Foreskin keratinocyte (primary cell): ENCODE measurements at places on chromosomes 1 and 21. TPM values are rescaled to one million over a fixed set of nuclear protein-coding genes. Genes with fewer than 3 reads are reported as not detected.

- no peak for DNase-seq
Measured at GRCh38 chr1:56531624-56532349, 47.6 kb downstream of the PLPP3 start.

GRCh38 chr1:208535511-208535910, 291.3 kb upstream of the PLXNA2 start:
- DNase-seq: no peak

The ADAM30 gene
- not detected in 2 replicates for polyA plus RNA-seq

GRCh38 chr1:29703596-29704370, 467.5 kb downstream of the PTPRU start:
- no peak for DNase-seq

DNA sequence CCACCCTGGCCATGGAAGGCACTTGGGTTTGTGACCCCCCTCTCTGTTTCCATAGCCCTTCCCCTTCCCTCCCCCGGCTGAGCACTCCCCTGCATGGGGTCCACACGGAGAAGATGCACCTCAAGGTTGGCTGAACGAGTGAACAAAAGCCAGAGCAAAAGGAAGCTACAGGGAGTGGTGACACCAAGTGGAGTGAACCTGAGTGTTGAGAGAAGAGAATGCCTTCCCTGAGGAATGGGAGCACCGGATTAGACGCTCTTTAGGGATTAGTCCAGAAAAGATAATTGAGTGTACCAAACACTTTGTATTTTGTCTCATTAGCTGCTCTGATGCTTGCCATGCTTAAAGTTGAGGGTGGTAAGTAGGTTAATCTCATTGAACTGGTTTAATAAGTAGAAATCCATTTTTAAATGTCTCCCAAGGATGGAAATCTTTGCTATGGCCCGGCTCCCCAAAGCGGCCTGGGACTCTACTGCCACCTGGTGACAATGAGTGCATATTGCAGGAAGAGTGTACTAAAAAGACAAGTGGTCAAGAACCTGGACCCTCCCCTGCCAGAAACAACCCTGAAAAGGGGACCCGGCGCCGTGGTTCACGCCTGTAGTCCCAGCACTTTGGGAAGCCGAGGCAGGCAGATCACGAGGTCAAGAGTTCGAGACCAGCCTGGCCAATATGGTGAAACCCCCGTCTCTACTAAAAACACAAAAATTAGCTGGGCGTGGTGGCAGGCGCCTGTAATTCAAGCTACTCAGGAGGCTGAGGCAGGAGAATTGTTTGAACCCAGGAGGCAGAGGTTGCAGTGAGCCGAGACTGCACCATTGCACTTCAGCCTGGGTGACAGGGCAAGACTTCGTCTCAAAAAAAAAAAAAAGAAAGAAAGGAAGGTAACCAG, 150.6 kb upstream of the ZC3H12A start:
- DNase-seq: no peak

The MLLT11 gene
- 7.0 and 8.4 TPM in 2 replicates for polyA plus RNA-seq

The SAMD11 gene
- polyA plus RNA-seq: 0.16 TPM in 1 of 2 replicates, not detected in the other

GRCh38 chr1:49436865-49437264, 586.9 kb downstream of the AGBL4 start:
- no peak for DNase-seq

DNA sequence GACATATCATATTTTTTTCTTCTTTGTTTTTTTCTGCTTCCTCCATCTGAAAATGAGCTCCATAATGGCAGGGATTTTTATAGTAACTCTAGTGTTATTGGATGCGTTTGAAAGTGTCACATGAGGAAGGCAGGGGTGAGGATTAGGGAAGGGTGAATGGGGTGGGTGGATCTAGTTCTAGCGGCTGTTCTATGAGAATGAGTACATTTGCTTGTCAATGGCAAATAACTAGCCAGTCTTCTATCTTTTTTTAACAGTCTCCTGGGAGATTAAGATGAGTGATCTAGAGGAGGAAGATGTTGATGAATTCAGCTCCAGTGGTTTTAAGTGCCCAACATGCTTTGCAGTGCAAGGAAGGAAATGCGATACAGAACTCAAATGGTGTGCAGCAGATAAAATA, 5.8 kb downstream of the OR14I1 start:
- no peak for DNase-seq

GRCh38 chr1:233261206-233261605, 34.3 kb downstream of the PCNX2 start:
- DNase-seq: no peak

DNA sequence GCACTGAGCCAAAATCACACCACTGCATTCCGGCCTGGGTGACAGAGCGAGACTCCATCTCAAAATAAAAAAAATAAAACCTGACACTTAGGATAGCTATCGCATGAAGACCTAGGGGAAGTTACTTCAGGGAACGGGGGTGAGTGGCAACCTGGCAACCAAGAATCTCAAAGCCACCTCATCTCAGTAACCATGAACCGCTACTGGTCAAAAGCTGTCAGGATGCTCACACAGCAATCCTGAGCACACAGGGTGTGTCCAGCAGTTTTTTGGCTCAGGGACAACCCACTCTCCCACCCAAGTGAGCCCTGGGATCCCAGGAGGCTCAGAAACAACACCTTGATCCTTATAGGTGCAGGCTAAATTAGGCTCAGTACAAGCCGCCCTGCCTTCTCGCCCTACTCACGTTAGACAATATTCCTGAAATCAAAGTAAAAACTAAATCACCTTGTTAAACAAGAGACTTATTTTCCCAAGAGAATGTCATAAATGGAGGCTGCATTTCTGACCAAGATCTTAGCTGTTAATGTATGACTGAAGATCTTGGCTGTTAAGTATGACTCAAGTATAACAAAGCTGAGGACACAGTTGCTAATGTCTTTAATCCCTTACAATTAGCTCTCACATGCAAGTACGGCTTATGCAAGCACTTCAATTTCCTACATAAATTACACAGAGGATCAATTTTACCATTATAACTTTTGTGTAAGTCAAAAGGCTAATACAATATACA, 48.3 kb upstream of the NADK start:
- no peak for DNase-seq

DNA sequence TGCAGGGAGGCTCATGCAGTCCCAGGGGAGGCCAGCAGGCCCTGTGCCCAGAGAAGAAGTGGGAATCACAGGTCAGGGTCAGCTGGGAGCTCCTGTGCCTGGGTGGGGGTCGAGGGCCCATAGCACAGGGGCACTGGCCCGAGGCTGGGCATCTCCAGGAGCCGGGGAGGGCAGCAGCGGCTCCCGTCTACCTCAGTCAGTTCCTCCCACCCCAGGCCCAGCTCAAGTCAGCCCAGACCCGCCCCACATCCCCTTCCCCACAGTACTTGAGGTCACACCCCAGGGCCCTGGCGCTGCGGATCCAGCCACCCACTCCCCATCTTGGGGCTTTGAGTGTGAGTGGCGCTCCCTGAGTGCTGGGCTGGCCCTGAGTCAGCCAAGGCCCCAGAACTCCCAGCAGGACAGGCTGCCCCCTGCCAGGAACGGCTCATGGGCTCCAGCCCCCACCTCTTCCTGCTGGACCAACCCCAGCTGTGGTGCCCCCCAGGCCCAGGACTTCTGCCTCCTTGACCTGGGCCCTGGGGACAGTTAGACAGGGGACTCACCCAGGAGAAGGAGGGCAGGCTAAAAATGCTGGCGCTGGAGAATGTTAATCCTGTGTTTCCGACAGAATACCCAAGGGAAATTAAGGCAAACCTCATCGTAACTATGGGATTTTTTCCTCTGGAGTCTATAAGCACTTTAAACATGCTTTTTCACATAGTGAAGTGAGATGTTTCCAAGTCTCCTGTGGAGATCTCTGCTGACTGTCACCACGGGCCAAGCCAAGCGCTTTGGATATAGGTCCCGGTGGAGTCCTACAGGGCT, 68.8 kb upstream of the COL6A1 start:
- no peak for DNase-seq

DNA sequence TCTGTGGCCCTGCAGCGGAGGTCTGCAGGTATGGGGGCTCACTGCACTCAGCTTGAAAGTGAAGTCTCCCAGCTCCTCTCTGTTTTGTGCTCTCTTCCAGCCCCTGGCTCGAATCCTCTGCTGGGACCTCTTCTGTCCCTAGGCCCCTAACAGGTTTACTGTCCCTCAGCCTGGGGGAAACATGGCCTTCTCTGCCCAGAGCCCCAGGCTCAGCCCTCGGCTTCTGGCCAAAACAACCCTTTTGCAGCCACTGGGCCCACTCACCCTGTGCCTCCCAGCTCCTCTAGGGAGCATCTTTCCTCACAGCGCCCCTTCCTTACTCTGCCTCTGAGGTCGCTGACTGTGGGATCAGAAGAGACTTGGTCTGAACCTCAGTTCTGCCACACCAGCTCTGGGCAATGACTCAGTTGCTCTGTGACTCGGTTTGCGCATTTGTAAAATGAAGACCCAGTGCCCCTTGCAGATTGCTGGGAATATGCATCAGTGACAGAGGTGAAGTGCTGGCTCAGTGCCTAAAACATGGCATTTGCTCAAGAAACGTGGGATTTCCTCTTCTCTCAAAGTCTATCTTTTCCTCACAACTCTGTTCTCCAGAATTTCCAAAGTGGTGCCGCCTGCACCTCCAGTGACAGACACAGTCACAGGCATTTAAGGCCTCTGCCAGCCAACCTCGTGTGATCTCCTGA, 26.5 kb upstream of the TENT5C start:
- no peak for DNase-seq

DNA sequence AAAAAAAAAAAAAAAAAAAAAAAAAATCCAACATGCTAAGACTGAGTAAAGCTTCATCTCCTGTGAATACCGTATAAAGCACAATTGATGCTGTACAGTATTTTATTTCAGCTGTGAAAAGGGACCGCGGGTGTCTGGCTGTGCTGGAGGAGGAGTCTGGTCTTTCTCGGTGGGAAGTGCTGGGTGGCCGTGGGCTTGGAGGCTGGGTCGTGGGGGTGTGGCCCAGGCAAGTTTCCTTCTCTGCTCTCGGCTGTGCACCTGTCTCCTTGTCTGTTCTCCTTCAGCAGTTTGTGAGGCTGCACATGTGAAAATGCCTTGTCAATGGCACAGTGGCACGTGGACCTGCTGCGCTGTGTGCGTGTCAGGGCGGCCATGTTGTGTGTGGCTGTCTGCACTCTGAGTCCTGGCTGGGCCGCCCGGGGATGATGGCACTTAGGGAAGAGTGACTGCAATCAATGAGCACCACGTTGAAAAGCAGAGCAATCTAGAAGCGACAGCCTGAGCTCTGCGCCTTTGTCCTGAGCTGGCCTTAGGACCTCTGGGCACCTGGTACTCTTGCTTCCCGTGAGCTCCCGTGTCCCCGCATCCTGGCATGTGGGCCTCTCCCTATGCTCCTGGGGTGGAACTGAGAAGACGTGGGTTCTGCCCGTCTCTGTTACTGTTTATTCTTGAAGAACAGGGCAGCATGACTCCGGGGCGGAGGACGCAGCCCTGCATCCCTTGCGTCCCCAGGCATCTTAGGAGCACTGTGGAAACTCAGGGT, 14.5 kb downstream of the AGPAT3 start:
- no peak for DNase-seq

The FAM167B gene
- polyA plus RNA-seq: 0.17 and 0.27 TPM in 2 replicates

The KCNK1 gene
- polyA plus RNA-seq: 9.3 and 11.4 TPM in 2 replicates

The OR10K1 gene
- not detected in 2 replicates for polyA plus RNA-seq

The CD52 gene
- polyA plus RNA-seq: 0.18 and 0.36 TPM in 2 replicates

DNA sequence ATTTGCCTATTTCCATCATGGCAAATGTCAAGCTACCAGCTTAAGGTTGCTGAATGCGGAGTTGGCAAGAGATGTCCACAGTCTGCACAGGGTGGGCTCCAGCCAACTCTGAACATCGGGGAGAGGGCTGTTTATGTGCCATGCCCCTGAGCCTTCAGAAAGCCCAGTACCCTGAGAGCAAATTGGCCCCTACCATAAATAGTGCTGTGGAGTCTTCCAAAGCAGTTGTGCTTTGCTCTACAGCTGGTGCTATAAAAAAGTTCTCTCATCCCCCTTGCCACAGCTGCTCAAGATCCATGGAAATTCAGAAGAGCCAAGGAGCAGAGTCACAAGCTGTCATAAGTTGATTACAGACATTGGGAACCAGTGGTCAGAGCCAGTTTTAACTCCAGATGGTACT, 85.6 kb upstream of the CLDN14 start:
- no peak for DNase-seq

- DNase-seq: no peak
Measured at GRCh38 chr1:15332525-15332924, 77.2 kb upstream of the EFHD2 start.

The ACTL8 gene
- polyA plus RNA-seq: not detected in 2 replicates

DNA sequence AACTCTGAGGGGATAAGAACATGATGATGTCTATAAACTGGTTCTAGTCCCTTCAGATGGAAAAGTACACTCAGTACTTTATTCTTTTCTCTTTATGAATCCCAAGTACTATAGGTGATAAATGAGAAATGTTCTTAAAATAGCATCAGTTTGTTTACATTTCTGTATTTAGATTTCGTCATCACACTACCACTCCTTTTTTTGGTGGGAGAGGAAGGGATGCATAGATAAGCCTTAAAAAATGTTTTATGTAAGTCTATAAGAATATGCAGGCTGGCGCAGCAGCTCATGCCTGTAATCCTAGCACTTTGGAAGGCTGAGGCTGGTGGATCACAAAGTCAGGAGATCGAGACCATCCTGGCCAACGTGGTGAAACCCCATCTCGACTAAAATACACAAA, 144.8 kb downstream of the USP25 start:
- no peak for DNase-seq

DNA sequence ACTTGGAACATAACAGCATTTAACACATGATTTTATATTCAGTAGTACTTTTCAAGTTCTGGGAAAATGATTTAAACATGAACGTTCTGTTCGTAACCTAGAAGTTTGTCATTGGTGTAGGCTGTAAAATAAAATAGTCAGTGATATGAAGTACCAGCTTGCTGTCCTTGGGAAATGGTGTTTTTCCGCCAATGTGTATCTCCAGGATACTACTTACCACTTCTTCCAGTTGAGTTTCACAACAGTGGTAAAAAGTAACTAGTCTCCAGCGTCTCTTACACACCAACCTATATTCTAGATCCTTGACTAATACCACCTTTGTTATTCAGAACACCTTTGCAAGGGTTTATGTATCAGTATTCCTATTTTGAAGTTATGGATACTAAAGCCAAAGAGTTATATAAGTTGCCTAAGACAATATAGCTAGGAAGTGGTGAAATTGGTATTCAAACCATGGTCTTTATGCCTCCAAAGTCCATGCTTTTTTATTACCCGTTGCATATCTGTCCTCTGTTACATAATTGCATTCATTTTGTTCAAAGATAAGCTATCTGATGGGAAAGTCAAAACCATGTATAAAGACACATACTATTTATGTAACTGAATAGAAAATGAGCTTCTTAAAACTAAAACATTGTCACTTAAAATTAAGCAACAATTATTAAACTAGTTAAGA, 43.1 kb downstream of the HOOK1 start:
- DNase-seq: no peak

GRCh38 chr1:182785181-182785580, 4.4 kb upstream of the NPL start:
- no peak for DNase-seq

GRCh38 chr1:55420026-55420425, 204.9 kb upstream of the USP24 start:
- DNase-seq: no peak

- no peak for DNase-seq
Measured at GRCh38 chr1:17826165-17826488, 71.0 kb downstream of the ACTL8 start.
